Vagina (tissue), 2 donors: ENCODE measurements at places on chromosomes 12 and 14.

DNA sequence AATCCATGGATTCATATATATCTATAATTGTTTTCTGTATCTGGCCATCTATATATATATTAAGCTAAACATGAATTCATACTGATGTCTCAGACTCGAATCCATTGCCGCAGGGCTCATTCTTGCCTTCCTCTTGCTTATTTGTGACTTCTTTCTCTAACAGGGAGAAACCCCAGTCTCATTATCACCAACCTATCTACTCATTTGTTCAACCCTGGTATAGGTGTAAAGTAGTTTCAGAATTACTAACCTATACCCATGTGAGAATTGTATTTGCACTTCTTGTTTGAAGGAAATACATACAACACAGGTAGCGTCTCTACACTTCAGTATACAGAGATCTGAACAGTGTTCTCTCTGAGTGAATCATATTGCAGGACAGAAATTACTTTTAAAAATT lies 77.7 kb downstream of the PTPN11 start:
- no peaks in the 10 kb centered on the region for H3K36me3 ChIP-seq
- H3K4me3 ChIP-seq = no peak overlapping the region
- H3K4me1 ChIP-seq = no peaks in the 10 kb centered on the region
- no peak overlapping the region for H3K27ac ChIP-seq
- DNase-seq = no peak

DNA sequence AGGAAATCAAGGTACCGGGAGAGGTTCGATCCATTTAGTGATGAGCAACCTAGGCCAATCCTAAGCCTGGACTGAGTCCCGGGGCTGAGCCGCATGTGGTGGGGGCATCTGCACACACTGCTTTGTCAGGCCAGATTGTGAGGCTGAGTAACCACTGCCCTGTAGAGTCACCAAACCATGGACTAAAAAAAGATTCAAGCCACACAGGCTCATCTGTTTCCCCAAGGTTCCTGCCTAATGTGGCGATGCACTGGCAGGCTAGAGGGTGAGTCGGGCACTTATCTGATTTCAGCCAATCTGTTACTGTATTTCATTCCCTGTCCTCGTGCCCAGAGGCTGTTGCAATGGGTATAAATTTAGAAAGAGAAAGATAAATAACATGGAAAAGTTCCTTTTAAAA lies 140.8 kb downstream of the TTC7B start:
- no peaks in the 10 kb centered on the region for H3K27me3 ChIP-seq
- no peak overlapping the region for H3K4me3 ChIP-seq
- H3K27ac ChIP-seq = no peak overlapping the region

DNA sequence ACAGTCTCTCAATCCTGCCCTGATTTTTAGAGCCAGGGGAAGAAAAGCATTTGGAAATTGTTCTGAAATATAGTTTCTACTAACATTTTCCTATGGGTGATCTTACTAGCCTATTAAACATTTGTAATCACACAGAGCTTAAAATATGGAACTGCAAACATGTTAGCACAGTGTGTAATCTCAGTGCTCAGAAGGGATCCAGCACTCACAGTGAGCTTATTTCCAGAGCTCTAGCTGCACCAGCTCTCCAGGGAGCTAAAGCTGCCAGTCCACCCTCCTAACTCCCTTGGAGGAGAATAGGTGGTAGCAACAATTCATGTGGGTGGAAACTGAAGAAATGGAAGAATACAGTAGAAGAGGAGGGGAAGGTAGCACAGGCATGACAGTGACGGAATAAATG lies 64.9 kb upstream of the SYT1 start:
- no peaks in the 10 kb centered on the region for H3K4me1 ChIP-seq
- H3K27me3 ChIP-seq = no peaks in the 10 kb centered on the region
- no peak overlapping the region for H3K4me3 ChIP-seq
- no peak overlapping the region for H3K27ac ChIP-seq
- no peak for DNase-seq

- DNase-seq = no peak
- H3K4me1 ChIP-seq = no peaks in the 10 kb centered on the region
- no peak overlapping the region for H3K4me3 ChIP-seq
- H3K27ac ChIP-seq = no peak overlapping the region
- no peaks in the 10 kb centered on the region for H3K36me3 ChIP-seq
These were observed 274.1 kb downstream of the PCNX1 start for GRCh38 chr14:71181215-71182003.

- no peak for DNase-seq
- no peaks in the 10 kb centered on the region for H3K36me3 ChIP-seq
- H3K4me3 ChIP-seq = no peak overlapping the region
- H3K27ac ChIP-seq = no peak overlapping the region
- H3K27me3 ChIP-seq = no peaks in the 10 kb centered on the region
These were observed 18.0 kb downstream of the BCL2L14 start for GRCh38 chr12:12088761-12089160.

GRCh38 chr12:121577443-121578180 lies 3.2 kb downstream of the KDM2B start:
- peak overlapping the region; percentile 86 for H3K27ac ChIP-seq
- peaks cover 56% of the 10 kb centered on the region for H3K4me1 ChIP-seq
- H3K36me3 ChIP-seq = no peaks in the 10 kb centered on the region

- H3K27ac ChIP-seq = no peak overlapping the region
- no peak overlapping the region for H3K4me3 ChIP-seq
- H3K36me3 ChIP-seq = no peaks in the 10 kb centered on the region
- H3K4me1 ChIP-seq = no peaks in the 10 kb centered on the region
- DNase-seq = no peak
These were observed 242.7 kb downstream of the ATXN7L3B start for GRCh38 chr12:74780182-74780849.

DNA sequence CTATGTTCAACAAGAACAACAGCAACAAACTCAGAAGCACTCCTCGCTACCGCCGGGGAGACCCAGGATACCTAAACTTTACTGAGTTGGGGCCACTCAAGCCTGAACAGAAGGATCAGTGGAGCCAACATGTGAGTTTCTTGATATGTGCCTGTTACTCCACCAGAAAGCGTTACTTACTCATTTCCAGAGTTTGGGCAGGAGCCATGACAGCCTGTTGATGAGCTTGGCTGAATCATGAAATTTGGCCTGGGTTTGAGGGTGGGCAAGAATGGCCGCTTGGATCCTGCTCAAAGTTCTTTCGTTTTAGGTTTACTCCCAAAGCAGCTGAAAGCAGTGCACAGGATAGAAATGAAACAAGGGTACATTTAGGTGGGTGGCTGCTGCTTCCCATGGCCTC lies 12.0 kb upstream of the GALNT6 start:
- no peak overlapping the region for H3K4me3 ChIP-seq
- no peaks in the 10 kb centered on the region for H3K27me3 ChIP-seq
- H3K27ac ChIP-seq = no peak overlapping the region
- H3K4me1 ChIP-seq = peaks cover 9% of the 10 kb centered on the region

GRCh38 chr12:121181181-121181580 lies 28.7 kb upstream of the P2RX4 start:
- no peaks in the 10 kb centered on the region for H3K36me3 ChIP-seq
- peaks cover 3% of the 10 kb centered on the region for H3K4me1 ChIP-seq
- H3K27ac ChIP-seq = no peak overlapping the region
- no peak overlapping the region for H3K4me3 ChIP-seq
- no peaks in the 10 kb centered on the region for H3K27me3 ChIP-seq
- DNase-seq = no peak

GRCh38 chr12:75120311-75120711 lies 89.3 kb downstream of the KCNC2 start:
- no peak overlapping the region for H3K4me3 ChIP-seq
- no peak for DNase-seq
- no peaks in the 10 kb centered on the region for H3K36me3 ChIP-seq
- no peaks in the 10 kb centered on the region for H3K27me3 ChIP-seq
- no peak overlapping the region for H3K27ac ChIP-seq
- no peaks in the 10 kb centered on the region for H3K4me1 ChIP-seq

- H3K4me3 ChIP-seq = no peak overlapping the region
- H3K36me3 ChIP-seq = no peaks in the 10 kb centered on the region
- H3K27ac ChIP-seq = no peak overlapping the region
- no peaks in the 10 kb centered on the region for H3K27me3 ChIP-seq
These were observed 91.8 kb downstream of the PLXNC1 start for GRCh38 chr12:94240171-94240570.

DNA sequence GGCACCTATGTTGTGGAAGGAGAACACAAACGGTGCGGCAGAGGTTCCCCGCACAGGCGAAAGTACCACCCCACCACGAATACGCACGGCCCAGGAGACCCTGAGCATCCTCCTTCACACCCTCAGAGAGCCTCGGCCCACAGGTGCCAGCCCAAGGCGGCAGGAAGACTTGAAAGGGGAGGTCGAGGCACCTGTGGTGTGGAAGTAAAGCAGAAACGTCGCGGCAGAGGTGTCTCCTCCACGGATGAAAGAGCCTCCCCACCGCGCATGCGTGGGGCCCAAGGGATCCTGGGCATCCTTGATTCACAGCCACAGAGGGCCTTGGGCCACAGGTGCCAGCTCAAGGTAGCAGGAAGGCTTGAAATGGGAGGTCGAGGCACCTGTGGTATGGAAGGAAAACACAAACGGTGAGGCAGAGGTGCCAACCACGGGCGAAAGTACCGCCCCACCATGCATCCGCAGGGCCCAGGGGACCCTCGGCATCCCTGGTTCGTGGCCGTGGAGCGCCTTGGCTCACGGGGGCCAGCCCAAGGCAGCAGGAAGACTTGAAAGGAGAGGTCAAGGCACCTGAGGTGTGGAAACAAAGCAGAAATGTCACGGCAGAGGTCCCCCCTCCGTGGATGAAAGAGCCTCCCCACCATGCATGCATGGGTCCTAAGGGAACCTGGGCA lies 380.1 kb downstream of the ALG10 start:
- no peak overlapping the region for H3K4me3 ChIP-seq
- no peaks in the 10 kb centered on the region for H3K36me3 ChIP-seq
- peak; percentile 82 for DNase-seq
- H3K27ac ChIP-seq = no peak overlapping the region
- no peaks in the 10 kb centered on the region for H3K27me3 ChIP-seq

DNA sequence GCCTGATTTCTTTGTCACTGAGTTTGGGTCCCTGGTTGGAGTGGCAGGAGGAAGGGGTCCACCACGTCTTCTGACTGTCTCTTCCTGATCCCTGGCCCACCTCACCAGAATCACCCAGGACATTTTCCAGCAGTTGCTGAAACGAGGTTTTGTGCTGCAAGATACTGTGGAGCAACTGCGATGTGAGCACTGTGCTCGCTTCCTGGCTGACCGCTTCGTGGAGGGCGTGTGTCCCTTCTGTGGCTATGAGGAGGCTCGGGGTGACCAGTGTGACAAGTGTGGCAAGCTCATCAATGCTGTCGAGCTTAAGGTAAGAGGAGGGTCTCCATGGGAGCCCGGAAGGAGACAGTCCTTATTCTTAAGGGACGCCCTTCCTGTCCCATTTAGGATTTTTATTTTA lies 12.3 kb downstream of the MARS1 start:
- H3K4me1 ChIP-seq = no peaks in the 10 kb centered on the region
- H3K4me3 ChIP-seq = no peak overlapping the region
- no peak overlapping the region for H3K27ac ChIP-seq
- DNase-seq = no peak

- no peak overlapping the region for H3K27ac ChIP-seq
- no peak for DNase-seq
- H3K4me3 ChIP-seq = no peak overlapping the region
- H3K4me1 ChIP-seq = no peaks in the 10 kb centered on the region
These were observed 173.4 kb downstream of the PTPRO start for GRCh38 chr12:15495746-15496145.

DNA sequence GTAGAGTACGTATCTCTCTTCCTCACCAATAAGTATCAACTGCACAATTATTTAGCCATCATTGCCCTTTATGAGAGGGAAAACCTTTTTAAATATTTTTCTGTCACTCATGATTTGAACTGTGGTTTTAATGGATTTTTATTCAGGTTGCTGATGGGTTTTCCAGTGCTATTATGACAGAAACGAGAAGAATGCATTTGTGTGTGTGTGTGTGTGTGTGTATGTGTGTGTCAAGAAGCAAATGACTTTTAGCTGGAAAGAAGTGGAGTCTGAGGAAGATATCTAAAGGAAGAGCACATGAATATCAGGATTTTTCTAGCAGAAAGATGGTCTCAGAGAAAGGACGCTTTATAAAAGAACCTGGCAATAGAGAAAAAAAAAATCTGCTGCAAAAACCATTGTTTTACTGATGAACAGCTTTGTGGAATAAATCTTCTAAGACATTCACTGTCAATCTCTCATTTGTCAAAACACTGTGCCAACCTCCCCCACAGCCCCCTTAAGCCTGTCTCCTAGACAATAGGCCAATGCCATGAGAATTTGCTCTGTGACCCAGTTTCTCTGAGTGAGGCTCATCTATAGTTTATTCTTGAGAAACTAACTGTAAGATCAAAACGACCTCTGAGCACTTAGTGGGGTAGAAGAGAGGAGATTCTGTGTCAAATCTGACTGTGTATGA lies 417.7 kb downstream of the FLRT2 start:
- DNase-seq = no peak
- H3K4me3 ChIP-seq = no peak overlapping the region
- H3K4me1 ChIP-seq = no peaks in the 10 kb centered on the region
- no peaks in the 10 kb centered on the region for H3K36me3 ChIP-seq
- H3K27me3 ChIP-seq = no peaks in the 10 kb centered on the region

DNA sequence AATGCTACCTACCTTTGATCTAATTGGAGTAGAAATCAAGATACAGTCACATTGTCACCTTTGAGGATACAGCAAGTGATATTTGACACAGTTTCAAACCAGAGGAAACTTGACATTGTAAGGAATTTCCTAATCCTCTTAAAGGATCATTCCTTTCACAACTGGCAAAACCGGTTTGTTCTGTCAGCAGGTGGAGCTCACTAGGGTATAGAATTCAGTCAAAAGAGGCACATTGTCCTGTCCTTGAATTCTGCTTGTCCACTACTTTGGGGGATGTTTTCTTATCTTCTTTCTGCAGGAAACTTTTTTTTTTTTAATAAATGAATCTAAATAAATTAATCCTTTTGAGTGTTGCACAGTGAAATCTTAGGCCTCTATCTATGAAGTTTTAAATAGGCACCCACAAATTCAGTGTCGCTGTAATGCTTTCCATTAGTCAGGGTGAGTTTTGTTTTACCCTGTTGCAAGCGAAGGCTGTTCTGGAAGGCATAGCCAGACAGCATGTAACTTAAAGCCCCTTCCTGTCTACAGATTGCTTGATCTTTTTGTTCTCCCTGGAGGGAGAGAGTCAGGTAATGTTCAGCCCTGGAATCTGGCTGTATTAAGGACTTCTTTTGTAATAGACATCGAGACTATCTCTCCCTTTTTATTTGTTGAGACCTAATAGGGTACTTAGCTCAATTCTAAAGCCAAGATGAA lies 285.0 kb upstream of the RGS6 start:
- H3K27ac ChIP-seq = no peak overlapping the region
- no peaks in the 10 kb centered on the region for H3K36me3 ChIP-seq
- DNase-seq = no peak
- no peak overlapping the region for H3K4me3 ChIP-seq
